Activated CD4-positive, alpha-beta T cell treated with anti-CD3 and anti-CD28 coated beads, Interleukin-2, Interleukin-4, amounts not matched to agents 100 ng/mL and 50 ng/mL, durations not matched to agents 16 hours and 8 hours (primary cell): ENCODE measurements at places on chromosomes 4 and X.

- no peak for DNase-seq
Observed at GRCh38 chrX:47202316-47202715, 8.7 kb downstream of the UBA1 start.

DNA sequence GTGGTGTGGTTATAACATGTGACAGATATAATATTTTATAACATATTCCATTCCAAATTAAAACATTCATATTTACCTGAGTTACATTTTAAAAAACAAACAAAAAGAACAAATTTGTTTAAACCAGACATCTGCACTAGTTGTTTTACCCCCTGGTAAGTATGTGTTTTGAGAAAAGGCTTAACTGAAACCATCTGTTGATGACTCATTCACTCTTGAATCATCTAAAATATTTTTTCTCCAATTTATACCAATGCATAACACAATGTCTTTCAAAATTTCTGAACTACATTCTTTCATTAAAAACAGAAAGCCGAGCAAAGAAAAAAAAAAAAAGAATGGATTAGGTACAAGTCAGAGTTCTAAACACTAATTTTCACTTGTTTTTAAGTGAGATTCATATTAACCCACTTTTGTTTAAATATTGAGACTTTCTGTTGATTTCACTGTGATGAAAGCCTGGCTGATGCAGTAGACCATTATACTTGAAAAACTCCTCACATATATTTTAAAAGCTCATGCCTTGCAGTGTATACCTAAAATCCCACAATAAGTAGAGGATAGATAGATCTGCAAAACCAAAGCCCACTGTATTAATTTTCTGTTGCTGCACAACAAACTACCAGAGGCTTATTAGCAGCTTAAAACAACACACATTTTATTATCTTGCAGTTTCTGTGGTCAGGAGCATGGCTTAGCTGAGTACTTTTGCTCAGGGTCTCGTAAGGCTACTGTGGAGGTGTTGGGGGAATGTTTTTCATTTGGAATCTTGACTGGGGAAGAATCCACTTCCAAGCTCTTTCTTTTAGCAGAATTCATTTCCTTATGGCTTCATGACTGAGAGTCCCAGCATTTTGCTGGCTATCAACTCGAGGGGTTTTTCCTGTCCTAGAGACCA, 221.5 kb downstream of the PCDH18 start:
- no peak for DNase-seq

- DNase-seq, result no peak
Observed at GRCh38 chrX:37409278-37409677, 60.1 kb downstream of the PRRG1 start.

DNA sequence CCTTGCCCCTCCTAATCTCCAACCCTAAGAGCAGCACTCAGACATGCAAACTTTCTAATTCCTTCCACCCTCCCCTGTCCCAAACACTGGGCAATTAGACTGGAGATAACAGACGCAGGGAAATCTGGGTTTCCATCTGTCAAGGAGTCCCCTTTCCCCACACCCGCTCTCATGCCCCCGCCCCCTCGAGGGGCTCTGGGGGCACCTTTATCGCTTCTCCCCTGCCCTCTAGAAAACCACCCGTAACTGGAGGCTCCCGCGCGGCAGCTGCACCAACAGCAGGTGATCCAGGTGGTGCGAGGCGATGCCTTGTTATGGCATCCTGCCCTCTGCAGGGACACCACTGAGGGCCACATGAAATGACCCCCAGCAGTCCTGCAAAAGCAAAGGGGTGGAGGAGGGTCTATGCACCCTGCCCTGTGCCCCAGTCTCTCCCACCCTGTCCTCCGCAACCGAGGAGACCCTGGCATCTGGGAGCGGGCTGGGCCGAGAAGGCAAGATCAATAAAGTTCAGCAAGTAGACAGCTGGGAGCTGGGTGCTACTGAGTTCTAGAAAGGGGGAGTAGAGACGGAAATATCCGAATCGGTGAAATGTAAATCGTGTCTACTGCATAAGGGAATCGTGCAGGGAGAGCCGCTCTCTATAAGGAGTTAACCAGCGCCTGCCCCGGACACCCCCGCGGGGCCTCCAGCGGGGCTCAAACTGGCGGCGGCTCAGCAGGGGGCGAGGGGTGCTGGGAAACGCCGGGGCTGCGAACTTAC, 1.6 kb downstream of the KCTD8 start:
- no peak for DNase-seq

DNA sequence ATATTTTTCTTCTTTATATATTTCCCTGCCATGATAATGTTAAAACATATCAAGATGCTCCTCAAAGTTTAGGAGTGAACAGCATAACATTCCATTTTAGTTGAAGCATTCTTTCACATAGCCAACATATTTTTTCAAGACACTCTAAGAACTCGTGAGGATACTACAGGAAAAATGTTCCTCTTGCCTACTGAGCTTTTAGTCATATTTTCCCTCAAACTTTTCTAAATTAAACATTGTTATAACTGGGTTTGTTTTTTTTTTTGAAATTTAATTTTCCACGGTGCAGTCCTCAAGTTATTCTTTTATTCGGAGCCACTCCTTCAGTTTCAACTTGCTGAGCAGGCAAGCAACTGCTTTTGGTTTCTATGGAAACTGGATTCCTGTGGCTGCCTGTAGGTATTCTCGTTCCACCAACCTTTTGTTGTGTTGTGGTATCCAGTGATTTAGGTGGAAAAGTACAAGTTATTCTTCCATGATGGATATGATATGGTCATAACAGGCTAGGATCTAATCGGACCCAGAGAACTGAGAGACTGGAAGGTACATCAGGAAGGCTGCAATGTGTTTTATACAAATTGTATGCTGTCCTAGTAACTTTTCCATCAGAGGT, 248.0 kb downstream of the TRIML1 start:
- no peak for DNase-seq

DNA sequence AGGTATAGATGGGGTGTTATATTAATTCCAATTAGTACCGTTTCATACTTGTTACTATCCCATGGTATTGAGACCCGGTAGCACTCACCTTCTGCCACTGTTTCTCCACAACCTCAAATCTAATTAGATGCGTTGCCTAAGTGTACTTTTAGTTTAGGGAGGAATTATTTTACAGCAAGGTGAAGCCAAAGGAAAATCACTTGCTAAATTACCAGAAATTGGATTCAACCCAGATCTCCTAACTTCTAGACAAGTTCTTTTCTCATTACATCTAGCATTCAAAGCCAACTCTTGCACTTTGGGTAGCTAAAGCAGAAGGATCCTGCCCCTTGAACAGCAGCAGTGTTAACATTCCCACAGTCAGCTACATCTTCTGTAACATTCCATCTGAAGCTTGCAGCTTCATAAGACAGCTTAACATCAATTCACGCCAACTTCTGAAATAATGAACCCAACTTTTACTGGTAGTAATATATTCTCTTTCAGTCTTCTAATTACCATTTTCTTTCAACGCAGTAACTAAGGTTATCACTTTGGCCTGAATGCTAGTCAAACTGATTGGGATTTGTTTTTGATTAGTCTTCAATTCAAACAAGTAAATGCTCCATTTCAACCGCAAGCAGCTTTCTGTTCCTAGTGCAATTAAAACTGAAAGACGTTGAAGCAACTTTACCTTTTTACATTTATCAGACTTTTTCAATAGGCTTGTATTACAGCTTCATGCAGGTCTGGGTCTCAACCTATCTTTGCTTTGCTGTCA, 934 bp upstream of the SEC31A start:
- no peak for DNase-seq

DNA sequence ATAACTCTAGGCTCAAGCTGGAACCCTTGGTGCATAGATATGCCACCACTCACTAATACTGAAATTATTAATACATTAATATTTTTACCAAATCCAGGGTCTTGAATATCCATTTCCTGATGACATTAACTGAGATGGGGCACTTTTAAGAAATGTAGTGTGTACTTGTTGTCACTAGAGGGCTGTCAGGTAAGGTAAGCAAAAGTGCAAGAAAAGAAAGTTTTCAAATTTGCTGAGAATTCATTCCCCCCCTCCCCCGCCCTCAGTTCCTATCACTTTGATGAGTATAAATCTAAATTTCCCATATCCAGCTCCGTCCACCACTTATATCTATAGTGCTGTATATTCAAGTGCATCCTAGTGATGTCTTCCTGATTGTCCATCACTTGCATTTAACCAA, 20.5 kb upstream of the WDR44 start:
- DNase-seq, result no peak

- no peak for DNase-seq
Observed at GRCh38 chrX:95058815-95059214, 1384.8 kb downstream of the FAM133A start.

GRCh38 chr4:118987959-118988634, 99.4 kb downstream of the SYNPO2 start:
- DNase-seq, result no peak

DNA sequence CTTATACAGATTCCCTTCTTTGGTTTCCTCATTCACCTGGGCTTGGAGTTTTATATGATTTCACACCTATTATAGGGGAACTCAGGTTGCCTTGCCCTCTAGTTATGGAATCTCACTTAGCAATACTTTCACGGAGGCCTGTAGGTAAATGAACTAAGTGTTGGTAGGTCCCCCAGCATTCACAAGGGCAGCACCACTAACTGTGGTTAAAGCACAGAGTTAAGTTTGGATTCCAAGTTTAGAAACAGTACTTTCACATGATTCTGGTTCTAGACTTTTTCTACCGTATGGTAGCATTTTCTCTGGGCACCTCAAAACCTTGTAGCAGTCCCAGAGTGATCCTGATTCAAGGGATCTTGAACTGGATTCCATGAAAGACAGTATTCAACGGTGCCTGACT, 46.4 kb downstream of the SH2D1A start:
- no peak for DNase-seq

GRCh38 chrX:129193357-129193756, 329.9 kb downstream of the SMARCA1 start:
- no peak for DNase-seq

GRCh38 chrX:23369027-23369426, 34.4 kb downstream of the PTCHD1 start:
- DNase-seq, result no peak

DNA sequence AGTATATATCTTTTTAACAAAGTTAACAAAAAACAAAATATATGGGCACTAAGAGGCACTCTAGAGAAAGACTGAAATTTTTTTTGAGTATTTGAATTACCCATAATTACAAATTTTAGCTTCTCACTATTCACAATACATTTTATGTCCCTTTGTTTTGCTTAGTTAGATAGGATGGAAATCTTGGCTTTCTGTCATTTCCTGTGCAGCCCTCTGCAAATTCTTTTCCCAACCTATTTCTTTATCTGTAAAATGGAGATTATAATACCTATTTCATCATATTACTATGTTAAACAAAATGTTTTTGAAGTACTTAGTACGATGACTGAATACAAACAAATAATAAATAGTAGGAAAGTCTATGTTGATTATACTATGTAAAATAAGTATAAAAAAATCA, 710.0 kb downstream of the CCSER1 start:
- no peak for DNase-seq

GRCh38 chr4:151267822-151268535, 9.0 kb upstream of the PRSS48 start:
- DNase-seq, result no peak

- no peak for DNase-seq
Observed at GRCh38 chr4:183264614-183265013, 55.5 kb downstream of the CLDN22 start.

GRCh38 chr4:4507923-4508322, 33.9 kb downstream of the STX18 start:
- no peak for DNase-seq

DNA sequence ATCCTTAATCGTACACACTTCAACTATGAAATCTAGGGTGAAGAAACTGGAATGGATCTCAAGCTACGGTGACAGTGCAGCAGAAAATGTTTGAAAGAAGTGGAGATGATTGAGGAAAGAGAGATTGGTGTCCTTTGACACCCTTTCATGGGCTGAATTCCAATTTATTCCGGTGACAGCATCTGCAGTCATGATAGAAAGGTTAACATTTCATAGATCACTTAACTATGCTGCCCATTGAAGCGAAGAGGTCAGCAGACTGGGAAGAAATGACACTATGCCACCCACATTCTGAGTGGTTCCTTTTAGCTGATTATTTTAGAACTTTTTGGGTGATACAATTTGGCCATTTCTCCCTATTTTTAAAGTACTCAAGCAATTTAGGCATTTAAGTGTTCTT, 82.3 kb downstream of the DNAAF6 start:
- no peak for DNase-seq

GRCh38 chr4:165184220-165184619, 23.1 kb upstream of the KLHL2 start:
- DNase-seq, result no peak

GRCh38 chr4:38195911-38196310, 235.7 kb downstream of the PTTG2 start:
- no peak for DNase-seq

GRCh38 chr4:8403173-8403753, 37.3 kb downstream of the ACOX3 start:
- DNase-seq, result peak; percentile 45

DNA sequence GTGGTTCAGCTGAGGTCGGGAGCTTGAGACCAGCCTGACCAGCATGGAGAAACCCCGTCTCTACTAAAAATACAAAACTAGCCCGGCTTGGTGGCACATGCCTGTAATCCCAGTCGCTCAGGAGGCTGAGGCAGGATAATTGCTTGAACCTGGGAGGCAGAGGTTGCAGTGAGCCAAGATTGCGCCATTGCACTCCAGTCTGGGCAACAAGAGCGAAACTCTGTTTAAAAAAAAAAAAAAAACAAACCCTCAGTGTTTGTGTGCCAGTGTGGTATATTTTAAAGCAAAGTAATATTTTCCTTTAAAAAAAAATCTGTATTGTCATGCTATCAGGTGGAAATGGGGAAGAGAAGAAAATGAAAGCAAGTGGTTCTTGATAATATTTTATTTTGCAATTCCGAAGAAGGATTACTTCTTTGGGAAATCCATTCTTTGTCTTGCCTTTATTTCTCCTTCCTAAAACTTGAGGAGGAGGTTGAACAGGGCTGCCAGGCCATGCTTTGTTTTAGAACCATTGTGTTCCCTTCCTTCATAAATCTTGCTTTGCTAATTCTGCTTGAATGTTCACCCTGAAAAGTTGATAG, 14.4 kb downstream of the ALG13 start:
- no peak for DNase-seq

GRCh38 chr4:185965426-185966384, 103.3 kb upstream of the TLR3 start:
- DNase-seq, result no peak

DNA sequence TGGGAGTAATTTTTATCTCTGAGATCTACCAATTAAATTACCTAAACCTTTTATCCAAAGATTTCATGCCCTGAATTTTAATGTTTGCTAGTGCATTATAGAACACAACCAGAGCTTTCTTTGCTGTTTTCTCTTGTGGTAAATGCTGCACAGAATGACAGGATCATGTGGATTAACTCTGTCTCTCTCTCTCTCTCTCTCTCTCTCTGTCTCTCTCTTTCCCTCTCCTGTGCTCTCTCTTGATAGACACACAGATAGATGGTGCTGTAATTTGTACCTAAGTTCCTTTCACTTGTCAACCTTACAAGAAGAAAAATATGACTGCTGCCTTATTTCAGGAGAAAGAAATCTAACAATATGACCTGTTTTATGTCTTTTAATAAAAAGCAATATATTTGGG, 211.2 kb upstream of the WDFY3 start:
- no peak for DNase-seq

- DNase-seq, result no peak
Observed at GRCh38 chr4:113503691-113504090, 257.8 kb downstream of the CAMK2D start.

GRCh38 chrX:130552444-130553073, 150.8 kb downstream of the RBMX2 start:
- DNase-seq, result no peak

GRCh38 chr4:153259661-153260060, 55.4 kb downstream of the TRIM2 start:
- no peak for DNase-seq
